Muscle of arm (tissue), 14 donors: ENCODE measurements at places on chromosomes 13 and 19.

DNA sequence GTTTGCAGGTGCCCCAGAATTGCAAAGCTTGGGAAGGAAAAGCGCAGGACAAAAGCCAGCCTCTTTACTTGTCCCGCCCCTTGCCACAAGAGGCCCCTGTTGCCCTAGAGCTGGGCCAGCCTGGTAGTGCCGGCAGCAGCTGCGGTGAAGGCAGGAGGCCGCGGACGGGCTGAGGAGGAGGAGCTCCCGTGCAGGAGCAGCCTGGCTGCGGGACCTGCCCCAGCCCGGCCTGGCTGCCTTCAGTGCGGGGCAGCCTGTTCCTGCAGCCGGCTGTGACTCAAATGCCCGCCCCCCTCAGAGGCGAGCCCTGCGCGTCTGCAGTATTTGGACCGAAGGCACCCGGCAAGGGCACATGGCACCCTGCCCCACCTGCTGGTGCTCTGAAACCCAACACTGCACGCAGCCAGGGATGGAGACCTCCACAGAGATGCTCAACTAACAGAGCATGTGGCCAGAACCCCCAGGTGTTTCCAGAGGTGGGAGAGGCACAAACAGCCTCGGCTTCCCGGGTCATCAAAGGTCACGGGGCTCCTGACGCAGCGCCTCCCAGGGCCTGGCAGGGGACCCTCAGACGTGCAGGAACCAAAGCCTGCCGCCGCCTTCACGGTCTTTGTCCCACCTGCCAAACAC lies 29.7 kb downstream of the NAXD start:
- DNase-seq, result no peak

- DNase-seq, result no peak
Observed at GRCh38 chr19:52621376-52621775, 16.8 kb downstream of the ZNF83 start.

GRCh38 chr13:43424412-43424811 lies 362.4 kb downstream of the ENOX1 start:
- no peak for DNase-seq

DNA sequence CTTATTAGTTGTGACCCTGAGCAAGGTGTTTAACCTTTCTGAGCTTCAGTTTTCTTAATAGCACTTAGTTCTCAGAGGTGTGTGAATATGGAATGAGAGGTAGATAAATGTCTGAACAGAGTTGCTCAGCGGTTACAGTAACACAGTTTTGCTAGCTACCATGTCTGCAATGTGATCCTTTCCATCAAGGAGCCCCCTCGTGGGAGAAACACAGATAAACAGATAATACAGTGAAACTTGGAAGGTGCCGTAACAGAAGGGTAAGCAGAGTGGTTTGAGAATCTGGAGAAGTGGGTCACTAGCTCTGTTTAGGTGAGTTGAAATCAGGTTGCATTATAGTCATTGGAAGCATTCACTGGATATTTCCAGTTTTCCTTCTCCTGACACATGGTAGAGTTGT lies 38.9 kb downstream of the IRS2 start:
- no peak for DNase-seq

DNA sequence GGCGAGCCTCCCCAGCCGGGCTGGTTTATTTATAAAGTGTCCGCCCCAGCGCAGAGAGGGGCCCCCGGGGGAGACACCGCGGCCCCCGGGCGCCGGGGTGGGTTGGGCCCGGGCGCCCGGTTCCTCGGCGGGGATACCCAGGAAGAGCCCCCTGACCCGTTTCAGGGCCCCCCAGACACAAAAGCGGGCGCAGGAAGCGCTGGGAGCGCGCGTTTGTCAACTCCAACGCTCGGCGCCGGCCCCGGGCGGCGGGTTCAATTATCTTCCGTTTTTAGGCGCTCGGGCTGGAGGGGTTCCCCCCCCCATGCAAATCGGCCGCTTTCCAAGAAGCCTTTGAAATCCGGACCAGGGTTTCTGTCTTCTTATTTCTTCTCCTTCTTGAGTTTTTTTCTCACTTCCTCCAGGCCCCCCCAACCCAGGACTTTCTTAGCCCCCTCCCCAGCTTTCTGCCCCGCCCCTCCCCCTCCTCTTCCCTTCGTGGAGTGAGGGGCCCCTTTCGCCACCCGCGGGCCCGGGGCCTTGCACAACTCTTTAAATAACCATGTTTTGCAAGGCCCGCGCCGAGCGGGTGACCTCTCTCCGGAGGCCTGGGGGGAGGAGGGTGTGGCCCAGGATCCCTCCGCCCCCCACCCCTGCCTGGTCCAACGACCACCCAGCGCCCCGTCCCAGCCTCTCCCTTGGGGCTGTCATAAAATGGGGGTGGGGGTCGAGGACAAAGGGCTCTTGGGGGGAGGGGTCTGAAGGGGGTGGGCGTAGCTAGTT lies 935 bp downstream of the ARID3A start:
- no peak for DNase-seq
